ENCODE measurements at places on chromosomes 2 and 18. TPM values are rescaled to one million over a fixed set of nuclear protein-coding genes. Genes with fewer than 3 reads are reported as not detected.

GRCh38 chr2:122263746-122264145 is 508.3 kb downstream of the TSN start:
- DNase-seq, result no peak

- no peak for DNase-seq
Observed at GRCh38 chr2:228359473-228359872, 178.0 kb upstream of the SPHKAP start.

DNA sequence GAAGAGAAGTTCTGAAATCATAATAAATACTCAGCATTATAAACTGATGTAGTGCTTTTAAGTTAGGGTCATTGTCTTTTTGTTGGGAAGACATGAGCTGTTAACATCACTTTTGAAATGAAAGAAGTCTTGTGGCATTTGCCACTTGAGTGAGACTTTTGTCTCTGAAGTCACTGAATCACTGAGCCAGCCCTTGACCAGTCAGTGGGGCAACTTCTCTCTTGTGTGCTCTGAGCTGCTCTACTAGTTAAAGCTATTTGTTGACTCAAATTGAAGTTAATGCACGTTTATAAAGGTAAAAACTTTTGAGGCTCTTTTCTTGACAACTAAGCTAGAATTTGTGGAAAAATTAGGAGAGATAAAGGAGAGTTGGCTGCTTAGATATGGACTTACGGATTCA is 6.7 kb downstream of the WDR43 start:
- DNase-seq, result no peak

DNA sequence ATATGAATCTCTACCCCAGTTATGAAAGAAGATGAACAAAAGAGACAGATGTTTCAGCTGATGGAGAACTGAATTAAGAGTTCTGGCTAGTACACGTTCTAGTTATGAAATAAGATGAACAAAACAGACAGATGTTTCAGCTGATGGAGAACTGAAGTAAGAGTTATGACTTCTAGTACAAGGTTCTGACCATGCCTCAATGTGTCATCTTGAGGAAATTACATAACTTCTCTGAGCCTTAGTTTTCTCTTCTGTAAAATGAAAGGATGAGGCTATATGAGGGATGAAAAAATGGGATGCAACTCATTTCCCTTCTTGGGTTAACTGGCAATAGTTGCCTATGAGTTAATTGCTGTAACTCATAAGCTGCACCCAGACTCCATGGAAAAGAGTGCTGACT is 92.9 kb upstream of the WDR75 start:
- DNase-seq, result peak; percentile 16

Gene RGPD3
- 0.21 TPM for total RNA-seq

Gene ALPG
- 0.12 TPM for total RNA-seq

Gene CIDEA
- not detected for total RNA-seq

Gene GKN2
- 0.24 TPM for total RNA-seq

Gene SCN1A
- not detected for total RNA-seq

Gene MRO
- total RNA-seq, result not detected
